Coronary artery (tissue), 2 donors: ENCODE measurements at places on chromosomes 5 and 9.

DNA sequence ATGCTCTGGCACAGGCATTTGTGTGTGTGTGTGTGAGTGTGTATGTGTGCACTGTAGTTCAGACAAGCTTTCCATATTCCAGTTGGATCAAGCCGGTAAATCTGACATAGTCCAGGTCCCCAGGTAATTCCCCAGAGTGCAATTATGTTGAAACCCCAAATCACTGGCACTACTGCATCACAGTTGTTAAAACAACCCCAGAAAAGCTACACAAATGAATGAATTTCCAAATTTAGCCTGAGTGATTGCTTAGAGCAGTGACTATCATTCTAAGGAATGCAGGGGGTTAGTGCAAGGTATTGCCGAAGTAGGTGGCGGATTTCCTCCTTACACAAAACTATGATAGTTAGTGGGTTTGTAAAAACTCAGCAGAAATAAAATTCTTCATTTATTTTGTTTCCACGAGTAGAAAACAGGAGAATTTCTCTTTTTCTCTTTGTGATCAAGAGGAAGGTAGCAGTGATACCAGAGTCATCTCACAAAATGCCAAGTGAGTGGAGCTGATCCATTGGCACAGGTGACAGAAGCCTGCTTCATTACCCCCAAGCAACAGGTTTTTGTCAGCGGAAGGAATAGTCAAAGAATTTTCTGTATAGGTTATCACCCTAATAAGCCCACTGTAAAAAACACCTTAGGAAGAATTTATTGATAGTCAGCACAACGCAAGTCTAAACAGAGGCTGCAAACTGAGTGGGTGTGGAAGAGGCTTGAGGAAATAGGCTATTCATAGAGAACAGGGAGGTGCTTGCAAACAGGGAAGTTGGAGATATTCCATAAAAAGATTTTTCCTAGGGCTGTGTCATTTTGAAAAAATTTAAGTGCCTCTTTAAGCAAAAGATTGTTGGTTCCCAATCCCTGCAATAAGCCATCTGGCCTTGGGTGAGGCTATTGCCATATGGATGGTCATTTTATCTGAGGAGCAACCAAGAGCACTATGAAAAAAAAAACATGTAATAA lies 385.1 kb downstream of the CHSY3 start:
- DNase-seq: no peak

GRCh38 chr9:130997925-130998596 lies 10.9 kb upstream of the LAMC3 start:
- no peak for DNase-seq

DNA sequence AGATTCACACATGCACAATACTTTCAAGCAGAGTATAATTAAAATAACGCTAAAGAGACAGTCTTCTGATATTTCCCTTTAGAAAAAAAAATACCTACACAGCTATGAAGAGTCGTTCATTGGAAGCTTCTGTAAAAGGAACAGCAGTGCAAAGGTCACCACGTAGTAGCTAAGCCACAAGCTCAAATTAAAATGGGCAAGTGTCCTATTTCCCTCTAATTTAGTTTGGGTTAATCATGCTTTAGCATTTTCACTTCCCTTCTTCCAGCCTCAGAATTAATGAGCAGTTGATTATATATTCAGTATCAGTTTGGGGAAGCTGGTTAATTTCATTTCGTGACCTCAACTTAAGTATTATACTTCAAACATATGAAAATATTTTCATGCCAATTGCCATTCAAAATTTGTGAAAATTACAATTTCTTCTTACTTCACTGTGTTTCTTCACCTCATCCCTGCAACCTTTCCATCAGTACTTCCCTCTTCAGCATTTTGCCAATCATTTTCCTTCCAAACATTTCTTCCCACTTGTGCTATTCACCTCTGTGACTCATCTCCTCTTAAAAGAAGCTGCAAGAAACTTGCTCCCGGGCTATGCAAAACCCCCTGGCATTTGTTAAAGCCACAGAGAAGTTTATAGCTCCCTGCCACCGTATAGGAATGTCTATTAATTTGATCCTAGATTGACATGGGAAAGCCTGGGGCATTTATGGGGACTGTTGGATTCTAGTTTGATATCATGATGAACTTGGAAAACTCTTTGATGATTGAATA lies 83.0 kb downstream of the DMRTA1 start:
- DNase-seq: no peak

DNA sequence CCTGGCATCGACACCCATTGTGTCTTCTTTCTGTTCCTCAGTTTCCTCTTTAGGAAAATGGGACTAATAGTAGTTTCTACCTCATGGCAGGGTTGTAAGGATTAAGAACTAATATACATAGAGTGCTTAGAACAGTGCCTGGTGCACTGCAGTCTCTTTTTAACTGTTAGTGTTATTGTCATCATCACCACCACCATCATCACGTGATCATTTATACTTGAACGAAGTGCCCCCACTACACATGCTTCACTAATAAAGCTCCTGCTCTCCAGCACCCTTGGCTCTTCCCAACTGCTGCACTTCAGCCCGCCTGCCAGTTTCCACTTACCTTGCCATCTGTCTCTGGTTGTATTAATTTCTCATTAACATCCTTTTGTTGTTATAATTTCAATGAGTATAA lies 35.8 kb upstream of the MAST4 start:
- no peak for DNase-seq

GRCh38 chr5:118015511-118015910 lies 972.8 kb downstream of the DTWD2 start:
- no peak for DNase-seq

- no peak for DNase-seq
These were observed 77.6 kb upstream of the ANKRD55 start for GRCh38 chr5:56310711-56311204.

DNA sequence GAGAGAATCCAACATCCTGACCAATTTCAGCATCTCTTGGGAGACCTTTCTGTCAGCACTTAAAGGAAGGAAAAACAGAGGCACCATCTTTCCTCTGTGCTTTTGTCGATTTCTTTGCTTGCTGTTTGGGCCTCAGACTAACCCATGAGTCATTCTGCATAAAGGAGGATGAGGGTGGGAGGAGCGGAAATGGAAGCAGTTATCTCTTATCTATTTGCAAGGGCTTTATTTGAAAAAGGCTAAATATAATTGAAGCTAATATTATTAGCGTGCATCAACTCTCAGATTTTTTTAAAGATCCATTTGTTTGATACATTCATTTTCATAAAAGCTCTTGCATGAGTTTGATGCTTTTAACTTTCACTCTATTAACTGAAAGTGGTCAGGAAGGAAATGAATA lies 72.9 kb downstream of the ZNF622 start:
- no peak for DNase-seq

- no peak for DNase-seq
These were observed 24.1 kb downstream of the RANBP3L start for GRCh38 chr5:36277521-36278176.

- no peak for DNase-seq
These were observed 69.8 kb downstream of the KDM4C start for GRCh38 chr9:6827439-6828145.

DNA sequence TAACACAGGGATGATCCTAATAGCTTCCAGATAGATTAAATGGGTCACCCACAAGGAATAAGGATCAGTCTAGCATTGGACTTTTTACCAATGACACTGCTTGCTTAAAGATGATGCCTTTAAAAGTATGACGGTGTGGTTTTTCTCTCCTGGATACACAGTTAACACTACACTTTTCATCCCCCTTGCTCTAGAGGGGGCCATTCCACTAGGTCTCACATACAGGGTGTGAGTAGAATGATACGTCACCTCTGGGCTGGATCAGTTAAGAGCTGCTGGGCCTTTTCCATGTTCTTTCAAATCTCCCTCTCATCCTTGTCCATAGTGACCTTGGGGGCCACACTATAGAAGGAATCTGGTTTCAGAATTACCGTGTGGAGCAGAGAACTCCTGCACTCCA lies 140.6 kb downstream of the FSTL4 start:
- DNase-seq: no peak

- no peak for DNase-seq
These were observed 10.6 kb upstream of the GLRA1 start for GRCh38 chr5:151935135-151935695.

DNA sequence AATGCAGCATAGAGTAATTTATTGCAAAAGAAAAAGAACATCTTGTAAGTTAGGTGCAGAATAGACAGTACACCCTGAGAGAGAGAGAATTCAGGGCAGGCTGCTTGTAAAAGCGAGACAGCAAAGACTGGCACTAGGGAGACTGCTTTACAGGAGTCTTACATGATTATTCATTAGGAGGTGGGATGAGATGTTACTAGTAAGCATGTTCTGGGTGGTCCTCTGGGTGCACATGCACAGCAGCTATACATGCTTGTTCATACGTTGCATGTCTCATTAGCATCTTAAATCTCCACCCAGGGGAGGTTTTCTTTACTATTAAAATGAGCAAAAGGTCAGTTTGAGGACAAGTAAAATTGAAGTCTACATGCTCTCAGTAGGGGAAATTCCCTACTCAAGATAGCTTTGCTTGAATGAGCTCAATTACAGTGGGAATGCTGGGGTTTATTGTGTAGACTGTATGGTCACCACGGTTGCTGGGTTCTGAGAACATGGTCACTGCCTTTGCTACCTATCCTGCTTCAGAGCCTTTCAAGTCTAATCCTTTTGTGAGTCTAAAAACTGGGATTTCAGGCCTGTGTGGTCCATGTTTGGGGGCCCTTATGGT lies 60.6 kb downstream of the RGS7BP start:
- DNase-seq: no peak

DNA sequence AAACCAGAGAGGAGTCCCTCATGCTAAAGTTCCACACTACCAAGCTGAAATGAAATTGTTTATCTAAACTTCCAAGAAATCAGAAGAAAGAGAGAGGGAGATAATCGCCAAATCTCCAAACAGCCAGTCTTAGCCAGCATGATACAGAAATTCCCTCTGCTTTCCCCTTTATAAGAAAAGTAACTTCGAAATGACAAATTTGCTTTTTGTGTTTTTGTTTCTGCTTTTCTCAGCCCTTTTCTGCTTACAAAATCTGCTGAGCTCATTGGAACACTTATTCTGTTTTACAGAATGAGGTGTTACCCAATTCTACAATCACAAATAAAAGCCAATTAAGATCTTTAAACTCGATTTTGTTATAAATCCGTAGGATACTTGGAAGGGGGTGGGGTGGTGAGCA lies 72.9 kb downstream of the SFXN1 start:
- DNase-seq: no peak

GRCh38 chr5:56305001-56305950 lies 72.1 kb upstream of the ANKRD55 start:
- no peak for DNase-seq

DNA sequence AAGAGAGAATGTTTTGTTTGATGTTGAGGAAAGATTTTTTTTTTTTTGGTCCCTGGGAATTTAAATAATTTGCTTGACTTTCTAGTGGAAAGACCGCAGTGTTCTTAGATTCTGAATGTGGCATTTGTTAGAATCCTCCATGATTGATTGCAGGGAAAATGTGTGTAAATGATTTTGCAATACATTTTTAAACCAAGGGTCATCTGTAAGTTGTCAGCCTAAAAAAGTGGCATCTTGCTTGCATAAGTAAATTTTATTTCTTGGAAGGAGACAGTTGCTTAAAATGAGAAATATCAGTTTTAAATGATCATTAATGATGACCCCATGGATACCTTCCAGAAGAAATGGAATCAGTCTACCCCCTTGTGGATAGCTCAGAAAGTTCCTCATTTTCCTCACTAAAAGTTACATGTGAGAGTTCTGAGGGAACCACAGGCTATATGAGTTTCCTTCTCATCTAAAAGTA lies 105.1 kb upstream of the SLC25A48 start:
- DNase-seq: no peak

GRCh38 chr5:42718591-42718990 lies 38.0 kb upstream of the CCDC152 start:
- DNase-seq: no peak
